Left colon (tissue), 2 donors: ENCODE measurements at places on chromosomes 1 and 21. TPM values are rescaled to one million over a fixed set of nuclear protein-coding genes. Genes with fewer than 3 reads are reported as not detected.
A peak's percentile ranks its signal among the peaks of the same experiment; 100 is the strongest.

- no peak for DNase-seq
Observed at GRCh38 chr1:91054780-91055481, 33.1 kb upstream of the ZNF644 start.

DNA sequence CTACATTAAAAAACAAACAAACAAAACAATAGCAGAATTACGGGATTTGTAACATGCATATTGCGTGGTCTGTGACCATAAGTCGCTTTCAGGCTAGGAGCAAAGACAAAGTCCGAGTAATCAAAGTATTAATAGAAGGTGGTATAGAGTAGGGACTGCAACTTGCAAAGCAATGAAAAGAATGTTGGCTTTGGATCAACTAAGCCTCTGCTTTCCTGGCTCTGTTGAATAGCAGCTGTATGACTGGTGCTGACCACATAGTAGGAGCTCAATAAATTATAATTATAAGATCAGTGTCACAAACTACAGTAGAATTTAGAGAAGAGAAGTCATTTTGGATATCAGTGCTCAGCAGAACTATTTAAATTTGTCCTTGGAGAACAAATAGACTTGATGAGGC lies 586.4 kb downstream of the DPYD start:
- no peak for DNase-seq

DNA sequence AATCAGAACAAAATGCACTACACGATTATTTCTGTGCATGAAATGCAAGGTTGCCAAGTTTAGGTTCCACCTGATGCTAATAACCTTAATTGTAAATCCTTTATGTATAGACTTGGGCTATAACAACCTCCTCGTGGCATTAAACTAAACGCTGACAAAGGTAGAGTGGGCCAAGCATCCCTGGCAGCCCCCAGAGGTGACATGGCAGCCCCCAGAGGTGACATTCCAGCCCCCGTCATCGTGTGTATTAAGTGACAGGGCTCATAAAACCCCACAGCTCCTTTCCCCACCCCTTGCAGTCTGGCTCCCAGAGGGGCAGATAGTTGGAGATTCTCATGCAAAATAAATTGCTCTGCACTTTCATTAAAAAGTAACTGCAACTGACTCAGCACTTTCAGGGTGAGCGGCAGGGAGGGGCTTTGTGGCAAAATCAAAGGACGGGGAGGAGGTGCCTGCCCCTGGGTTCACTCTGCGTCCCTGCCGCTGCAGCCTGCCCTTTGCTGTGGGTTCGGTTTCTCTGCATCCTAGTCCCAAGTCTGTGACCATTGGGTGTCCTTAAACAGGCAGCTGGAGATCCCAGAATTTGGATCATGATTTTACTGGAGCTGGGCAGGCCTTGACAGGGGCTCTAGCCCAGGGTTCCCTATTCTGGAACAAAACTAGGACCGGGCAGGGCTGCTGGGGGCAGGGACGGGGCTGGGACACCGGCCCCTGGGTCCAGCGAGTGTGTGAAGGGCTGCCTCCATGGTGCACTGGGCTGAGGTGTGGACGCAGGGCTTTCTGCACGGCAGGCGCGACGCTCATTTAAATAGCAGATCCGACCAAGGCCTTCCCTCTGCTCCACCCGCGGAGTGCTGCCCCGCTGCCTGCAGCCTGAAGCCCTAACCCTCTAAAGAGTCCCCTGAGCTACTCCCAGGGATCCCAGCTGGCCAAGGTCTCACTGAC lies 234.9 kb upstream of the VAMP3 start:
- peak; percentile 3 for DNase-seq

- DNase-seq: no peak
Observed at GRCh38 chr1:44236490-44237272, 23.4 kb downstream of the DMAP1 start.

The BGLAP gene
- 1.2 TPM for total RNA-seq

The MYOG gene
- total RNA-seq: not detected

The PAPPA2 gene
- total RNA-seq: 2.0 TPM

The CD53 gene
- total RNA-seq: 20.8 TPM

The KRTAP20-4 gene
- total RNA-seq: not detected
